Left ventricle myocardium superior (tissue), 1 donor: ENCODE measurements at places on chromosomes 4 and X. TPM values are rescaled to one million over a fixed set of nuclear protein-coding genes. Genes with fewer than 3 reads are reported as not detected.

Gene SERPINA7
- total RNA-seq: not detected

Gene NPY5R
- not detected for total RNA-seq

Gene DKC1
- total RNA-seq: 24.1 TPM

- DNase-seq: no peak
Observed at GRCh38 chr4:149555146-149555545, 260.5 kb downstream of the IQCM start.

GRCh38 chrX:138485224-138485623 is 226.3 kb downstream of the FGF13 start:
- DNase-seq: no peak

- no peak for DNase-seq
Observed at GRCh38 chr4:19776021-19776459, 475.7 kb upstream of the SLIT2 start.

GRCh38 chrX:15435836-15436619 is 51.8 kb upstream of the VEGFD start:
- DNase-seq: no peak

DNA sequence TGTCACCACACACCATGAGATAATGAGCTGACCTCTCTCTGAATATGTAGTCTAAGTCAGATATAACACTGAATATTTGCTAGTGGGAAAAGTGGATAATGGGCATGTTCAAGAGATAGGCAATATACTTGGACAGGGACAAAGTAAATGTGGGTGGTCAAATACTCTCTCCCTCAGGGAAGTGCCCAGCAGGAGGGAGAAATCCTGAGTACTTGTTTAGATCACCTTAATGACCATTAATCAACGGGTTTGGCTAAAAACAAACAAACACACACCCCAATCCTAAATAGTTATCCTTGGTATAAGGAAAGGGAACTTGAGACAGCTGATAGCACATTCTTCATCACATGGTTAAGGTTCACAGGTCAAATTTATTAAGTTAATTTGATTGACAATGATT is 933.5 kb downstream of the C4orf33 start:
- DNase-seq: no peak

DNA sequence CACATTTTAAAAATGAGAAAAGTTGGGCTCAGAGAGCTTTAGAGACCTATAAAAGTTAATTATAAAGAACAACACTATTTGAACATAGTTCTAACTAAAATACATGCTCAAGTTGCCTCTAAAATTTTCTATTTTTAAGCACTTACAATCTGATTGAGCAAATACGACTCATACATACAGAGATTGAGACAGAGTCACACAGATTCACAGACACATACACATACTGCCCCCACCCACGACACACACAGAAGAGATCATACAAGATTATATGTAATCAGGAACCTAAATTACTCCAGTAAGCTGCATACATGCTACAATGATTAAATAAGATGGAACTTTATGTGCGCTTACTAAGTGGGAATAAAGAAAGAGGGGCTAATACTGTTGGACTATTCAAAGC is 2.7 kb upstream of the ASB5 start:
- no peak for DNase-seq

DNA sequence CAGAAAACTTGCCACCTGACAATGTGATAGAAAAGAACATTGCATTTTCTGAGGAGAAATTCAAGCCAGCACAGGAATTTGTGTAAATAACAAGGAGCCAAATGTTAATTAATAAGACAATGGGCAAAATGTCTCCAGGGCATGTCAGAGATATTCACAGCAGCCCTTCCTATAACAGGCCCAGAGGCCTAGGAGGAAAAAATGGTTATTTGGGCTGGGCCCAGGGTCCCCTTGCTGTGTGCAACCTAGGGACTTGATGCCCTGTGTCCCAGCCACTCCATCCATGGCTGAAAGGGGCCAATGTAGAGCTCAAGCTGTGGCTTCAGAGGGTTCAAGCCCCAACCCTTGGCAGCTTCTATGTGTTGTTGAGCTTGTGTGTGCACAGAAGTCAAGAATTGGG is 55.5 kb upstream of the GABRG1 start:
- no peak for DNase-seq
